ENCODE measurements at places on chromosomes 12 and 14. TPM values are rescaled to one million over a fixed set of nuclear protein-coding genes. Genes with fewer than 3 reads are reported as not detected.
A peak's percentile ranks its signal among the peaks of the same experiment; 100 is the strongest.

GRCh38 chr12:77040231-77040630 lies 25.1 kb downstream of the E2F7 start:
- no peak for DNase-seq

DNA sequence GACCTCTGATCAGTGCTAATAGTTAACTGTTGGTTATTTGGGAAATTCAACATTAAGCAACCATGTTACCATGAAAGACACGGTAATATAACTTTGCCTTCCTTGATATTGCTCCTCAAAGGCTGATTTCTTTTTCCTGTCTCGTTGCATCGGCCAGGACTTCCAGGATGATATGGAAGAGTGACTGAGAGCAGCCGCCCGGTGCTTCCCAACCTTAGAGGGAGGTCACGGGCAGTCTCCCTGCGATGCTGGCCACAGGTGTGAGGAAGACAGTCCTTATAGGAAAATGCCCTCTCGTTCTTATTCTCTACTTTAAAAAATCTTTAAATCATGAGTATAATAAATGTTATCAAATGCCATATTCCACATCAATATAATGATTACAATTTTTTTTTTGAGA lies 33.1 kb upstream of the GPR132 start:
- no peak for DNase-seq

GRCh38 chr12:123351349-123351748 lies 13.3 kb downstream of the SBNO1 start:
- no peak for DNase-seq

- peak; percentile 45 for DNase-seq
Measured at GRCh38 chr12:21054334-21054733, 76.7 kb upstream of the SLCO1B1 start.

DNA sequence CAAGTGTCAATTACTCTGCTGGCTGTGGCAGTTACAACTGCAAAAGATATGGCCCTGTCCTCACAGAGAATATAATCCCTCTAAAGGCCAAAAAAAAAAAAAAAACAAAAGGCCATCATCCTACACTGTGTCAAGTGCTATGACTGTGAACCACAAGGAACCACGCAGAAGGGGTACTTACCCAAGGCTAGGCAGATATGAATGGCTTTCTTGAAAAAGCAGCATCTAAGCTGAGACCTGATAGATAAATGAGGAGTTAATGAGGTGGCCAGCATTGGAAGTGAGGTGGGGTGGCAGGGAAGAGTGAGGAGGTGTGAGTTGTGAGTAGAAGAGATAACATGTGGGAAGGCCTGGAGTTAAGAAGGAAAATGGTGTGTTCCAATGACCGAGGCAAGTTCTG lies 16.4 kb upstream of the IL22 start:
- no peak for DNase-seq

GRCh38 chr14:75084513-75084912 lies 15.1 kb downstream of the ZC2HC1C start:
- DNase-seq, result no peak

- no peak for DNase-seq
Measured at GRCh38 chr14:28756884-28757570, 9.6 kb upstream of the FOXG1 start.

Gene CDKN3
- total RNA-seq, result 3.5 TPM

Gene GPRC5D
- not detected for total RNA-seq

Gene KCNH5
- total RNA-seq, result not detected

Gene TCL1B
- total RNA-seq, result not detected

Gene SIX4
- total RNA-seq, result 14.0 TPM

Gene RBMS2
- total RNA-seq, result 40.2 TPM

Gene CNOT2
- 111 TPM for total RNA-seq
